CD4-positive, alpha-beta T cell treated with Interleukin-4 for 1 hour (primary cell): ENCODE measurements at places on chromosomes 16 and 17.

GRCh38 chr17:75571197-75571884, 16.3 kb upstream of the MYO15B start:
- peak; percentile 37 for DNase-seq

- no peak for DNase-seq
Measured at GRCh38 chr17:71441098-71441497, 679.7 kb upstream of the SOX9 start.

GRCh38 chr16:57609541-57610401, 18.7 kb upstream of the ADGRG1 start:
- peak; percentile 54 for DNase-seq

GRCh38 chr16:56315955-56316354, 109.4 kb downstream of the AMFR start:
- DNase-seq, result no peak

- no peak for DNase-seq
Measured at GRCh38 chr17:64698725-64699124, 36.6 kb upstream of the SMURF2 start.

DNA sequence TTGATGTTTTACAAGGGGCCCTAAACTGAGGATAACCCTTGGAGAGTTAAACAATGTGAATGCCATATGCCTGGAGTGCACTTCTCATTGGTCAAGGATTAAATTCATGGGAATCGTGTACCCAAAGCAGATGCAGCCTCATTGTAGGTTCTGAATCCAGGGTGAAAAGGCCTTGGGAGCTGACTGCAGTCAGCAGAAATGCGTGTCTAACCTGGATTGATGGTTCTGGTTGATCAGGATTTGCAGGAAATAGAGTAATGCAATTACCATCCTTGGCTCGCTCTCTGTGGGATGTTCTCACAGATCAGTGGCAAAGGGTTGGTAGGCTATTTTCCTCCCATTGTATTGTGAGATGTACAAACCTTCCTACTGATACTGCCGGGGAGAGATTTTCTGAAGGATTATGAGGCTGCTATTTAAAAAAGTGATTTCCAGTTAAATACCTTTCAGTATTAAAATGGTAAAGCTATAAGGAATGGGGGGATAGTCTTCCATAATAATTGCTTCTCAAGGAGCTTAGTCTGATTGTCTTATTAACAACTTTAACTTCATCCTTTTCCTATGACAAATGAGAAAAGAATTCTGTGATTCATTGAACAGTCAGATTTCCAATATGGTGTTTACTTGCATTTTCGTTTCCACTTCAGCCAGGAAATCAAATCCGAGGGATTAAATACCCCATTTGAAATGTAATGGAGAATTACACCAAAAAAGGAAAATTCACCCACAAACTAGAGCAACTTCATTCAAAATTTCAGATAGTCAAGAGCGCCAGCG, 1028.1 kb upstream of the EEF2KMT start:
- DNase-seq, result no peak

DNA sequence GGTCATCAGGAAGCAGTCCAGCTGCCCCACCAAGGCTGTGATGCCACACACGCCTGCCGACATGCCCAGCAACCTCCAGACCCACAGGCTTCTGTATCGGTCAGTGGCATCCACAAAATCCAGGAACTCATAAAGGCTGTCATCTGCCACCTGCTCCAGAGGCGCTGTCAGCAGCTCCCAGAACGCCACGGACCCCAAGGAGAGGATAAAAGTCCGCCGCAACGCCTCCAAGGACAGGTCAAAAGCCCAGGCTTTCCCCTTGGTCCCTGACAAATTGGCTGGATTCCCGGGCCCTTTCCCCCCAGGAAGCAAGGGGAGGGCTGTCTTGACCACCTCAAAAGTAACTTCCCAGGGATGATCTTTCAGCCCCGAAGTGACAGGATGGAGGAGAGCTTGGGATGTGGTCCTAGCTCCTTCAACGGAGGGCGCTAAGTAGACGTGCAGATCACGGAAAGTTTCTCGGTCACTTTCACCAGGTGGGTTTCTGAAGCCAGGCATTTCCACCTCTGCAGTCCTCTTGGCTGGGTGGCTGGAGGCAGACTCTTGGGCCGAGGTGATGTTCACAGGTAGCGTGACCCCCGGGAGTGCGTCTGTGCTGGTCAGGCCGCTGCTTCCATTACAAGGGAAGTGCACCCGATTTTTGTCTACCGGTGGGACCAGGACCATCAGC, 854 bp downstream of the MFSD6L start:
- DNase-seq, result no peak

DNA sequence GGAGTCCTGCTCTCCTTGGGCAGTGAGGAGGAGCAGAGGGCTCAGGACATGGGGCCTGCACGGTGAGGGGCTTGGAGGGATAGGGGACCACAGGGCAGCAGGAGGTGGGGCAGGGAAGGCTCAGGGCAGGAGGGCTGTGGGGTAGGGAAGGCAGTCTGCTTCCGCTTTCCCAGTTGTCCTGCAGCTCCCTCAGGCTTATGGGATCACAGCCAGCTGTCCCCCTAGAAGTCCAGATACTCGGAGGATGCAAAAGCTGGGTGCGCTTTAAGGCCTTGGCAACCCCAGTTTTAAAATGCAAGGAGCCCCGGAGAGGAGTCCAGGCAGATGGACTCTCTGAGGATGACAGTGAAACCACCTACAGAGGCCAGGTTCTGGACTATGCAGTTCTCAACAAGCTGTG, 299.1 kb upstream of the FOXF1 start:
- no peak for DNase-seq

DNA sequence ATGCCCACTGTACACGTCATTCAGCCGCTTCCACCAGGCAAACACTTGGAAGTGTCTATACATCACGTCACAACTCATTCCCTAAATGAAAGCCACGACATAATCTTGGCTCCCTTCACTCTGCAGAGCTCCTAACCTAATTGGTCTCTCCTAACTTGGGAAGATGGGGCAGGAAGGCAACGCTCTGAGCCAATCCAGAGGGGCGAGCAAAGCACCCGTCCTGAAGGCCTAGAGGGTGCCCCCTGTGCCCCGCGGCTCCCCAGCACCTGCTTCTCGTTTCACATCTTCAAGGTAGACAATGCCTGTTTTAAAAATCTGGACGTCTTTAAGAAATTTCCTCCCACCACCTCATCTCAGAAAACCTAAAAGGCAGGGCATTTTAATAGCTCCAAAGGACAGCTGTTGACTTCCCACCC, 1.0 kb downstream of the CSNK2A2 start:
- no peak for DNase-seq

GRCh38 chr16:5020551-5020950, 13.2 kb downstream of the NAGPA start:
- DNase-seq, result no peak

GRCh38 chr16:76970087-76970744, 220.8 kb upstream of the MON1B start:
- no peak for DNase-seq

DNA sequence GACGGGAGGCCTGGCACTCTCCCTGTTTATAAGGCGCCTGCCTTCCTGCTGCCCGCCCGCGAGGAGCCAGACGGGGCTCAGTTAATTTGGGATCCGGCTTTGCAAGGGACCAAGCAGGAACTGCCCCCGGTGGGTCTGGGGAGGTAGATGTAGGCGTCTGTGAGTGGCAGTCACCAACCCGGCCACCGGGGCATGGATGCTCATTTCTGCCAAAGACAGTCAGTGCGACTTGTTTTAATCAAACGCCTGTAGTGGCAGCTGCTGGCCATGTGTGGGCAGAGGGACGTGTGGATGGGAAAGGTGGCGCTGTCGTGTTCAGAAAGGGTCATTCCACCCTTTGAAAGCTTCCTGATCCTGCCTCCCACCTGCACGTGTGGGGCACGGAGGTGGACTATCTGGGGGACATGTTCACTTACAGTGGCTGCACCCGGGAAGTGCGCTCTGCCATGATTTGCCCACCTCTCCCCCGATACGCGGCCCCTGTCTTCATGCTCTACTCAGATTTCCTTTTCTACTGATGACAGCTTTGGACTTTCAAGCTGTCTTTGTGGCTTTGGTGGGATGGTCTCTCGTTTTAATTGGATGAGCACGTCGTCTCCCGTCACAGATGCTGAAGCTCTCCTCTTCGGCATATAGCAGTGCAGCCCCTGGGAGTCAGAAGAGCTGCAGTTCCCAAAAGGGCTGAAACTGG, 60.3 kb upstream of the CIBAR2 start:
- no peak for DNase-seq

DNA sequence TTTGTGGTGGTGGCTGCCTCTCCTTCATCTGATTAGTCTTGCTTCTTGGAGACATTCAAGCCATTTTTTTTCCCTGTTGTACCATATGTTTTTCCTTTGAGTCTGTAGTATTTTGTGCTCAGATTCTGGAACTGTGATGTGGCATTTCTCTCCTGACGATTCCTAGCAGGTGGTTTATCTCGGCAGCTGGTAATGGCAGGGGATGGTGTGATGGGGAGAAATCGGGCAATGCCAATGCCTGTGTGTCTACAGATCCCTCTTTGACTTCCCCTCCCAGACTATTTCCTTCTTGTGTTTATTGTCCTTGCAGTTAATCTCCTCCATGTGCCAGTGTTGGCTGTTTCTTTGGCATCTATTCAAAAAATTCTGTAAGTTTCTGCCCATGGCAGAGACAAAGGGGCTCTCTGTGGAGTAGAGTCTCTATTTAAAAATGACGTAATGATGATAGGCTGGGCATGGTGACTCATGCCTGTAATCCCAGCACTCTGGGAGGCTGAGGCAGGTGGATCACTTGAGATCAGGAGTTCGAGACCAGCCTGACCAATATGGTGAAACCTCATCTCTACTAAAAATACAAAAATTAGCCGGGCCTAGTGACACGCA, 90.2 kb upstream of the ERCC4 start:
- no peak for DNase-seq

DNA sequence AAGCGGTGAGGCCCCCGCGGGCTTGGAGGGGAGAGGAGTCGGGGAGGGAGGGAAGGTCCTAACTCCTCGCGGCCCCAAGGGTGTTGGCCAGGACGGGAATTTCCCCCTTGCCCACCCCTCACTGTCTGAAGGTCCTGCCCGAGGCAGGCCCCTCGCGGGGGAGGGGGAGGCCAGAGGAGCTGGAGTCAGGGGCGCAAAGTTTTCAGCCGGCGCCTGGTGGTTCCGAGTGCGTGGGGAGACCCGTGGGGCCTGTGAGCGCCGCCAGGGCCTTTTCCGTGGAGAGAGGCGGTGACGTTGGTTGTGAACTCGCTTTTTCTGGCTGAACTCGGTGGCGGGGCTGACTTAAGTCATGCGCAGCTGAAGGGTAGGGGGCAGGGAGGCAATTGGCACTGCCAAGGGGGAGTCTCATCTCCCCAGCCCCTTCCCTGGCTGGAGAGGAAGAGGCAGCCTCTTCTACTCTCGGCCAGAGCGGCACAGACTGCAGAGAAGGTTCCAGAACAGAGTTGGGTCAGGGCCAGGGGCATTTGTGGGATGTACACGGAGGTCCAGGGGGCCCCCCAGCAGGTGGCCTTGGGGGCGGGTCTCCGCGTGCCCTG, 1.5 kb downstream of the CACNA1H start:
- no peak for DNase-seq

GRCh38 chr17:36859003-36859300, 78.3 kb upstream of the LHX1 start:
- no peak for DNase-seq

GRCh38 chr16:27110524-27110896, 43.8 kb downstream of the C16orf82 start:
- DNase-seq, result no peak

- no peak for DNase-seq
Measured at GRCh38 chr16:86393907-86394626, 116.3 kb upstream of the FOXF1 start.

- no peak for DNase-seq
Measured at GRCh38 chr17:15782866-15783265, 50.8 kb downstream of the TBC1D26 start.

GRCh38 chr17:71217769-71218168, 903.1 kb upstream of the SOX9 start:
- DNase-seq, result no peak

DNA sequence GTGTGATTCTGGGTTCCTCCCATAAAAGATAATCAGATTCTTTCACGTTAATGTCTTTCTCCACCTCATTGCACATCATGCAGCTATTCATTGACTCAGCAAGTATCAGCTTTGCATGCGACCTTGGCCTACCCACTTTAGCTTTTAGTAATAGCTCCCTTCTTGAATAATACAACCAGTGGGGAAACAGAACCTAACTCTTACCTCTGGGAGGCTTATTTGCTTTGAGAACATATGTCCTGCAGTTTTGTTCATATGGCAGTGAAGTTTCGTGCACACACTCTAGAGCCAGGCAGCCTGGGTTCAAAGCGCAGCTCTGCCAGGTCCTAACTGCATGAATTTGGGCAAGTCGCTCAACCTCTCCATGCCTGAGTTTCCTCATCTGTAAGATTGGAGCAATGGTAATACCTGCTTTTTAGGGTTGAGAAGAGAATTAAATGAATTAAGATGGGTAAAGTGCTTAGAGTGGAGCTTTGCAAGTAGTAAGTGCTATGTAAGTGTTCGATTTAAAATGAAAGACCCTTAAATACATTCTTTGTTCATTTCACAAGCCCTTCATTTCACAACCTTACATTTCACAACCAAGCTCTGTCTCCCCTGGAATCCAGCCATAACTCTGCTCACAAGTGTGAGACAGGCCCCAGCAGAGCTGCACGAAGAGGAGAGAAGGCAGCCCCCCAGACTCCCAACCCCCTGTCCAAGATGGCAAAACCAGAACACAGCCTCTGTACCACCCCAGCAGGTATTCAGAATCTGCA, 29.3 kb downstream of the MAPT start:
- DNase-seq, result no peak

DNA sequence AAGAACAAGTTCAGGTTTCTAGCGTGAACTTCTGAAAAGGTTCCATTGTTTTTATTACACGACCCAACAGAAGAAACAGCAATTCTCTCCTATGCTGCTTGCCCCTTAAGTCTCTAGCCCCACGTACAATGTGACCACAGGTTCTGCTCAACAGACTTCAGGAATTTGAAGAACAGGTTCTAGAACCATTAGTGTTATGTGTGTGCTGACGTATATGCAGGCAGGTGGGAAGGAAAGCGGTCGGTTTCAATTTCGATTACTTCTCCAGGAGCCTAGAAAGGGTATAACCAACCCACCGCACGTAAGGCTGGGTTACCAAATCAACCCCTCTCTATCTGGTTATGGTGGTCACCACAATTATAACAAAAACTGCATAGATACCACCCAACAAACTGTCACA, 39.4 kb downstream of the XPO6 start:
- DNase-seq, result no peak

DNA sequence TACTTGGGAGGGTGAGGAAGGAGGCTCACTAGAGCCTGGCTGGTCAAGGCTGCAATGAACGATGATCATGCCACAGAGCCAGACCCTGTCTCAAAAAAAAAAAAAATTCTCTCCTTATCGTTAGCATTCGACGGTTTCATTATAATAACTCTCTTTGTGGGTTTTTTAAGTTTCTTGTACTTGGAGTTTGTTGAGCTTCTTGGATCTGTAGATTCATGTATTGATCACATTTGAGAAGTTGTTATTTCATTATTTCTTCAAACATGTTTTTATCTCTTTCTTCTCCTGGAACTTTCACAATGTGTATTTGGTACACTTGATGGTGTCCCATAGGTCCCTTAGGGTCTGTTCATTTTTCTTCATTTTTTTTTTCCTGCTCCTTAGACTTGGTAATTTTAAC, 16.8 kb upstream of the ABCA3 start:
- DNase-seq, result no peak
